ENCODE measurements at places on chromosomes 13 and 19.
A peak's percentile ranks its signal among the peaks of the same experiment; 100 is the strongest.

DNA sequence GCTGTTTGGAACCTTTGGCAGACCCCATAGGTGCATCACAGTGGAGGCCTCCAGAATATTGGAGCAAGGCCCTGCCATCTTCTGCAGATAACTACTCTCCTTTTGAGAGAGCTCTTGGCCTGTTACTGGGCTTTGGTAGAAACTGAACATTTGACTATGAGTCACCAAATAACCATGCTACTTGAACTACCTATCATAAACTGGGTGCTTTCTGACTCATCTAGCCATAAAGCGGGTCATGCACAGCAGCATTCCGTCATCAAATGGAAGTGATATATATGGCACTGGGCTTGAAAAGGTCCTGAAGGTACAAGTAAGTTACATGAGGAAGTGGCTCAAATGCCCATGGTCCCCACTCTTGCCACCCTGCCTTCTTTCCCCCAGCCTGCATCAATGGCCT is 782.5 kb upstream of the SLITRK6 start:
- DNase-seq: no peak

GRCh38 chr13:42680748-42681147 is 100.6 kb upstream of the FAM216B start:
- DNase-seq: no peak

- DNase-seq: peak; percentile 60
These were observed 806 bp downstream of the ZNF90 start for GRCh38 chr19:20078581-20079031.

DNA sequence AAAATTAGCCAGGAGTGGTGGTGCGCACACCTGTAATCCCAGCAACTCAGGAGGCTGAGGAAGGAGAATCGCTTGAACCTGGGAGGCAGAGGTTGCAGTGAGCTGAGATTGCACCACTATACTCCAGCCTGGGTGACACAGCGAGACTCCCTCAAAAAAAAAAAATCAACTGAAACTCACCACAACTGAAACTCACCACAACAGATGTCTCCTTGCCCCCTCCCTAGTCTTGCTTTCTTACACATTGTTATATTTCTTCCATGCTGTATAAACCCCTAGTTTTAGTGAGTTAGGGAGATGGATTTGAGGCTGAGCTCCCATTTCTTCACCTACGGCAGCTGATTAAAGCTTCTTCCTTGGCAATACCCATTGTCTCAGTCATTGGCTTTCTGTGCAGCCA is 3.3 kb downstream of the ZIM3 start:
- no peak for DNase-seq

DNA sequence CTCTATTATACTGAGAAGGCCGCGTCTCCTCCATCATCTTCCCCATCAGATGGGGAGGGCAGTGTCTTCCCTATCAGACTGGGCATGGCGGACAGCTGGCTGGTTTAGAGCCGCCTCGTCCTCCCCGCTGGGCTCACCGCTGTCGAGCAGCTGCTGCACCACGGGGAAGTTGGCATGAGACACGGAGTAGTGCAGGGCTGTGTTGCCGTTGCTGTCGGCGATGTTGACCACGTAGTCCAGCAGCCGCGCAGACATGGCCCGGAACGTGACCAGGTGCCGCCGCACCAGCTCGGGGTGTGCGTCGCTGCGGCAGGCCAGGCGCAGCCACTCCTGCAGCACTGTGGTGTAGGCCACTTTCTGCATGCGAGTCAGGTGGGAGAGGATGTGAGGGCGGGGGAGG is 18.8 kb upstream of the SPC24 start:
- DNase-seq: no peak

DNA sequence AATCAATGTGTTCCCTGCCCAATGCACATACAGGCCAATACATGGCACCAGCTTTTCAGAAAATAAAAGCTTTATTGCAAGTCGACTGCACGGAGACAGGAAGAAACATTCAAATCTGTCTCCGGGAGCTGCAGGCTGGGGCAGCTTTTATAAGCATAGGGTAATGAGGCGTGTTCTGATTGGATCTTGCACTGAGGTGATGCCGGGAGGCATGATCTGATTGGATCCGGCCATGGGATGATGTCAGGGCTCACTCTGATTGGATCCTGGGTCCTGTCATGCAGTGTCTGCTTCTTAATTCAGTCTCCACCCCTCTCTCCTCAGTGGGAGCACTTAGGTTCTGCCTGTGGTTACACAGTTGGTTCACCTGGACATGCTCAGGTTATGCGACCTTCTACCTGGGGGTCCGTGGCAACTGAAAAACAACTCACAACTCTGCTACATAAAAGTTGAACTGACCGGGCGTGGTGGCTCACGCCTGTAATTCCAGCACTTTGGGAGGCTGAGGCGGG is 11.8 kb upstream of the FBN3 start:
- no peak for DNase-seq

Measured in sciatic nerve (tissue), 2 donors.